Activated CD8-positive, alpha-beta memory T cell treated with anti-CD3 and anti-CD28 coated beads, Interleukin-2, amount 10 ng/mL, durations not matched to agents 7 days and 5 days (primary cell): ENCODE measurements at places on chromosomes 6 and 20. TPM values are rescaled to one million over a fixed set of nuclear protein-coding genes. Genes with fewer than 3 reads are reported as not detected.

GRCh38 chr6:3751077-3751729 is at the start of gene PXDC1:
Gene PXDC1 (minus strand): TSS chr6:3751713. CDS start chr6:3751531, 182 bp downstream.
- no peak for DNase-seq

Gene CD164
- 275 TPM for total RNA-seq

Gene CDH26
- 1.5 TPM for total RNA-seq

Gene CALHM6
- total RNA-seq: 13.8 TPM

Gene SMLR1
- not detected for total RNA-seq

DNA sequence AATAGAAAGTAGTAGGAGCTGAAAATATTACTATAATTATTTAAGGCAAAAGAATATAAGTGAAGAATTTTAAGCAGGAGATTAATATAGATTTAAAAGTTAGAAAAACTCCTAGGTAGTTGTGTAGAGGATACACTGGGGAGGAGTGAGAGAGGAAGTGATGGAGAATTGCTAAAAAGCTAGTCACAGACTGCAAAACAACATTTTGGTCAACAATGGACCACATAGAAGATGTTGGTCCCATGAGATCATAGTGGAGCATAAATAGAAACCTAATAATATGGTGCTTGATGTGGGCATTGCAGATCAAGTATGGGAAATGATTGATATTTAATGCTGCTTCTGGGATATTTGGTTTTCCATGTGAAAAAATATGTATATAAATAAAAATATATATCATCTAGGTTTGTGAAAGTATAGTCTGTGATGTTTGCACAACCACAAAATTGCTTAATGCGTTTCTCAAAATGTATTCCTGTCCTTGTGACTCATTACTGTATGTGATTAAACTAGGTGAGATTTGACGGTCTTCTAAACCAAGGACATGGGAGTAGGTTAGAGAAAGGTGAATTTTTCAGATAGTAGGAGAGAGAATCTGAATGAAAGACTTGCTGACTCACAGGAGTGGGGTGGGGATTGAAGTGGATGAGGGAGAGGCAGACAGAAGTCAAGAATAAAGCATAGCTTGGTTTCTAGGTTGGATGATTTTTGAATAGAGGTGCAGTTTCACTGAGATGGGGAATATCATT is 174.0 kb downstream of the BCKDHB start:
- no peak for DNase-seq

DNA sequence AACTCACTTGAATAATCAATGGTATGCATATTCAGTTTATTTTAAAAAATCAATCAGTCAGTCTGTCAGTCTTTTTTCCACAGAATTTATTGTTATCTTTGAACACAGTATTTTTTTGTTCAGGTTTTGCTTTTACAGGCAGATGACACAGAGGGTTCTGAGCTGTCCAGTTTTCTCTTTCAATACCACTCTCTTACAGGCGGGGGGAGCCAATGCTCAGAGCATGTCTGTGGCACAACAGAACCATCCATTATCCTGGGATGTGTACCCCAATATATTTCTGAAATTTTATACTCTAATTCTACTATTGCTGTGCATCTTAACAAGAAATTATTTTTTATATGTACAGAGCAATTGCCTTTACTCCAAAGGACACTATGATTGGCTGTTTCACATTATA is 21.2 kb downstream of the ROS1 start:
- DNase-seq: no peak

GRCh38 chr6:5388326-5388725 is 127.0 kb downstream of the FARS2 start:
- no peak for DNase-seq

DNA sequence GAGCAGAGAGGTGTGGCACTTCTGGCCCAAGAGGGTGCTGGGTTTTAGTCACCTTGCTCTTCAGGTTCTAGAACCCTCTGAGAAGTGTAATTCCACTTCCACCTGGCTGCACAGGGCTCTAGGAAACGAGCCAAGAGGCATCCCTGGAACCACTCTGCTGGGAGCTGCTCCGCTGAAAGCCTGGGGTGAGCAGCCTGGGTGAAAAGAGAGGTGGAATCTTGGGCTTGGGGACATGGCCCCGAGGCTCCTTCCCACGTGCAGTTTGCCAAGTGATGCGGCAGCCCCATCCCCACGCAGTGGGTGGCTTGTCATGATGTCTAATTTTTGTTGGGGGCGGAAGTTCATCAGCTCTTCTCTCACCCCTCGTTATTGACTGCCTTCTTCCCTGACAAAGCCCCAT is 32.8 kb downstream of the PPP1R16B start:
- DNase-seq: peak; percentile 38

DNA sequence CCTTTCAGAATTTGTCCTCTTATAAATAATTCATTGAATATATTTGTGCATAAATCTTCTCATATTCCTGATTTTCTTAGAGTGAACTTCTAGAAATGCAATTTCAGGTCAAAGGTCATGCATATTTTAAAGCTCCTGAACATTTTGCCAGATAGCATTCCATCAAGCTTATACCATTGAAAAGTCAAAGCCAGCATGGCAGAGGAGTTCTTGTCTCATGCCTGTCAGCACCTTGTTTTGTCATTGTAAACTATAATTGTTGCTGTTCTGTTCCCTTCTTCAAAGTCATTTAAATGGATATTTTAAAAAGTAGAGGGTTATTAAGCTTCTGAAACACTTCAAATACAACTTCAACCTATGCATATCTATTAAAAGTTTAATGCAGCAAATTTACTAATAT is 170.6 kb downstream of the EYA4 start:
- no peak for DNase-seq

Gene ZSCAN31
- total RNA-seq: 1.0 TPM

GRCh38 chr6:40485300-40485699 is 101.9 kb downstream of the LRFN2 start:
- no peak for DNase-seq

Gene CCN2
- not detected for total RNA-seq

Gene MTFR2
- 35.8 TPM for total RNA-seq

DNA sequence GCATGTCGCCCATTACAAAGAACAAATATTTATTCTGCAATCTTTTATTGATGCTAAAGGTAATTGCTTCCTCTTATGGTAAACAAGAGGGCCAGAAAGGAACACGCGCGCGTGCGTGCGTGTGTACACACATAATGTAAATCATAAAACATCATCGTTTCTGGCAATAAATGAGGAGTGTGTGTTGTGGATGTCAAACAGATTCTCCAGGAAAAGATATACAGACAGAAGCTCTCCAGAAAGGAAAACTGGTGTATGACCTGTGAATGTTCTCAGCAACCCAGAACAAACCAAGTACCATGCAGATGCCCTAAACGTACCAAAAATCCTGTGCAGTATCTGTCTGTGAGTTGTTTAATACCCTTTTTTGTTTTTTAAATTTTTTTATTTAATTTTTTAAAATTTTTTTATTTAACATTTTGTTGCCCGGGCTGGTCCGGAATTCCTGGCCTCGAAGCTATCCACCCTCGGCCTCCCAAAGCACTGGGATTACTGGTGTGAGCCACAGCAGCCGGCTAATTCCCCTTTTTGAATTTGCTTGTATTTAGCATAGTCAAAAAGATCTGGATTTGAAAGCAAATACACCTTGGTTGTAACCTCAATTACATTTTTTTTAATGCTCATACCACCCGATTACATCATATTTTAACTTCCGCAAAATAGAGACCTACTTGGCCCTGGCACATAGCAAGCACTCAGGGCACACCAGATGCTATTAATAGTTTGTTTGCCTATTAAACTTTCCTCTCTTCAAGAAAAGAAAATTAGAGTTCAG is 909 bp upstream of the NUDT3 start:
- no peak for DNase-seq

DNA sequence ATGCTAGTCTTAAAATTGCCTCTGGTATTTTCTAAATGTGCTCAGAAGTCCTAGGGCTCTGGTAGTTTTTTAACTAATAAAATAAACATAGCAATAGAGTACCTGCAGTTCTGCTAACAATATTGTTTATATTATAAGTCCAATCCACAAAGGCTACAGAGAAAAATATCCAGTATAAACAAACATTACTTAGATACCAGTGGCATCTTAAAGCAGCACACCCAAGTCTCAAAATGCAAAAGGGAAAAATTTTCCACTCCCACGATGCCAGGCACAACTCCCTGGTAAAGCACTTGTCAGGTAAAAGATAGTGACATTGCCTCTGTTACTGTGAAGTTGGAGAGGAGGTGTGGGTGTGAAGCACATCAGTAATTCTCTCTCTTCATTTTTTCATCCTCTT is 123.3 kb downstream of the OGFRL1 start:
- DNase-seq: no peak

DNA sequence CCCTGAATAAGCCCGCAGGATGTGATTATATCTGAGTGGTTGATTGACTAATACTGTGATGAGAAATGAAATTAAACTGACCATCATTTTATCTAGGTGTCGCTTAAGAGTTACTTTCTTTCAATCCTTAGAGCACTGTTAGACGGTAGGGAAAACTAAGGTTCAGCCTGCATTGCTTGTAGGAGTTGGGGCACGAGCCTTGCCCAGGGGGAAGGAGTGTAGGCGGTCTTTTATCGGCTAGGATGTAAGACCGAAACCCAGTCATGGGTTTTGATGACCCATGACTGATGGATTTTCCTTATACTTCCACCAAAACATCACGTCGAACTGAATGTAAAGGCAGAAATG is 392 bp upstream of the TASP1 start:
- DNase-seq: no peak

- no peak for DNase-seq
Observed at GRCh38 chr6:161186173-161186769, 87.6 kb downstream of the AGPAT4 start.

Gene TNNC2
- total RNA-seq: not detected

GRCh38 chr20:32635764-32636163 is 38.0 kb downstream of the C20orf203 start:
- DNase-seq: no peak

DNA sequence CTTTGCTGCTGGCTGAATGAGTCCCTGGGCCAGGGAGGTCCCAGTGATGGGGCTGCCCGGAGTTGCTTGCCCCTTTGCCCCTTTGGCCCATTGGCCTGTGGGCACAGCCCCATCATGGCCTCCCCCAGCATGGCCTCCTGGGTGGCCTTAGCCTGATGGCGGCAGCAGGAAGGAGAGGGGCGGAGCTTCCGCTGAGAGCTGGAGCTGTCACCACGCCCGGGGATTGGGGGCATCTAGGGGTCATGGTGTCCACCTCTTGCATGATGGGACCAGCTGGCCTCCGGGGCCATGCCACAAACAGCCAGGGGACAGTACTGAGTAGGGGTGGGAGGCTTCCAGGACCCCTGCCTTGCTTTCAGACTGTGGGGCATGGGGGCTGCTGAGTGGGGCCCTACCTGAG is 31.5 kb upstream of the GATA5 start:
- DNase-seq: no peak

Gene IER3
- 62.7 TPM for total RNA-seq

- DNase-seq: no peak
Observed at GRCh38 chr6:148316308-148316707, 26.3 kb upstream of the SASH1 start.

Gene SLA2
- total RNA-seq: 140 TPM

DNA sequence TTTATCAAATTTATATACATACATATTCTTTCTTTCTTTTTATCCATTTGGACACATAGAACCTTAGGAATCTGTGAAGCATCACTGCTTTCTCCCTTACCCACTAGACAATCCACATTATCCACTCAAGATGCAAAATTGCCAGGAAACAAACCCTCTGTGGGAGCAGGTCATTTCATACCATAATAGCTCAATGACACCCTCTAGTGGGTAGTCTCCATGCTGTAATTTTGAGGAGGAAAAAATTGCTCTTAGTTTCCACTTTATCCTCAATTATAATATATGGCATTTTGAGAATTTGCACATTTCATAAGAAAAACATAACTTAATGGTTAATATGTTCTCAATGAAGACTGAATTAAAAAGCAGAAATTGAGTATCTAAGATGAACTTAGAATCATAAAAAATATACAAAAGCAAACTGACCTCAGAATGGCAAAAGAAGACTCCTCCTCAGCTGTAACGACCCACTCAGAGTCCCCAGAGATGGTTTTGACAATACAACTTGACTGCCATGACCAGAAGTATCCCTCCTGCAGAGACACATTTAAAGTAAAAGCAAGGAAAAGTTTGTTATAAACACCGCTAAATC is 164.1 kb downstream of the FRK start:
- no peak for DNase-seq

Gene DZANK1
- 2.0 TPM for total RNA-seq

Gene SRMS
- not detected for total RNA-seq

DNA sequence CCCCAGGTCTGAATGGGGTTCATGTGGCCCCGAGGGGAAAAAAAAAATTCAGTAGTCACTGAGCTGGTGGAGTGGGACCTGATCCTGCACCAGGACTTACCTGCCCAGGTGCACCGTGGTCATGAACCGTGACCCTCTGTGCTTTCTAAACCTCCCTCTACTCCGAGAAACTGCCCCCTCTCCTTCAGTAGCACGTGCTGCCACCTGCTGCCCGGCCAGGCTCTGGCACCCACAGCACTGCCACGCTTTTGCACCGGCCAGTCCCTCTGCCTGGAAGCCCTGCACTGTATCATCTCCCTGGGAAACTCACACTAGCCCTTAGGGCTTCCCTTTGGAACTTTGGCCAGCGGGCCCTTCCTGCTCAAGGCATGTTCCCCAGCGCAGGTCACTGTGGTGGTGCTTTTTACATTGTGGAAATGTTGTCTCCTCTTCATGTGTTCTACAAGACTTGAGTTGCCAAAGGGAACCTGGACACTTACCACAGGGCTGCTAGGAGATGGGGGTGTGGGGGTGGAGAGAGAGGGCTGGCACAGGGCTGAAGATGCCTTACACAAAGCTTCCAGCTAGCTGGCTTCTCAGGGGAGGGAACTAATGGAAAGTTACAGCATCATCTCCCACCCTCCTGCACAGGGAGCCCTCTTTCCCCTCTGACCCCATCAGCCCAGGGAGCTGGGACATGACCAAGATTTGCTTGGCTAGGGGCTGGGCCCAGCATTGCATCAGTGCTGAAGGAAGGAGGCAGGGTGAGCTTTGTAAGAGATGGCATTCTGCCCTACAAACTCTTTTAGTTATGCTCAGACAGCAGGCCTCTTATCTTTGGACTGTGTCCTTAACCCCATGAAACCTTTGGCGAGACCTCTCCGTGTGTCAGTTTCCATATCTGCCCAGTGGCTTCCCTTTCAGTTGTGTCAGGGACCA is 2.5 kb upstream of the PTPRT start:
- no peak for DNase-seq

Gene SOBP
- total RNA-seq: 0.70 TPM

Gene TNXB
- total RNA-seq: 5.5 TPM

Gene ISM1
- total RNA-seq: 0.23 TPM

DNA sequence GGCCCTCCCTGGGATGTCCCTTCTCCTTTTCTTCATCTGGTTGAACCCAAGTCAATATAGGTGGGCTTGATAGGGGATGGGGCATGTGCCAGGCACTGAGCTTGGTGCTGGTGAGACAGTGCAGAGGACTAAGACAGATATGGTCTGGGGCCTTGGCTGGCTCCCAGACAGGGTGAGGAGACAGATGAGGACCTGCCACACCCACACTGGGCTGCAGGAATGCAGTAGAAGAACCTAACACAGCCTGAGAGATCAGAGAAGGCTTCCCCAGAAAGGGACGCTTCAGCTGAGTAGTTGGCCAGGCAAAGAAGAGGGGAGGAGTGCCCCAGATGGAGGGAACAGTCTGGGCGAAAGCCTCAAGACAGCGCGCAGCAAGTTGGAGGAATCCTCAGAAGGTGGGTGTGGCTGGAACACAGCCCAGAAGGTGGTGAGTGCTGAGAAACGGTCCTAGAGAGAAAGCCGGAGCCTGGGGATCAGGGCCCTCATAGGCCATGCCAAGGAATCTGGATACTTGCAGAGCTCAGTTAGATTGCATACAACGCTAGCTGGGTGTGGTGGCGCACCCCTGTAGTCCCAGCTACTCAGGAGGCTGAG is 26.4 kb downstream of the CD40 start:
- DNase-seq: no peak
